ENCODE measurements at places on chromosomes 6 and 20. TPM values are rescaled to one million over a fixed set of nuclear protein-coding genes. Genes with fewer than 3 reads are reported as not detected.

The LPIN3 gene
- 0.76 TPM for total RNA-seq

The C20orf144 gene
- not detected for total RNA-seq

The PDCD2 gene
- 126 TPM for total RNA-seq

The BPIFA1 gene
- not detected for total RNA-seq

The COL21A1 gene
- 41.5 TPM for total RNA-seq

The NAPB gene
- total RNA-seq: 9.6 TPM

The DYNLT2 gene
- 0.76 TPM for total RNA-seq

The RNASET2 gene
- 33.3 TPM for total RNA-seq

The TREM1 gene
- total RNA-seq: not detected

The NHSL1 gene
- total RNA-seq: 10.1 TPM

The ZNF184 gene
- total RNA-seq: 15.9 TPM

The KCNK5 gene
- not detected for total RNA-seq

The ACSS1 gene
- 0.32 TPM for total RNA-seq

The SOX12 gene
- 5.1 TPM for total RNA-seq

The PACSIN1 gene
- 0.20 TPM for total RNA-seq

DNA sequence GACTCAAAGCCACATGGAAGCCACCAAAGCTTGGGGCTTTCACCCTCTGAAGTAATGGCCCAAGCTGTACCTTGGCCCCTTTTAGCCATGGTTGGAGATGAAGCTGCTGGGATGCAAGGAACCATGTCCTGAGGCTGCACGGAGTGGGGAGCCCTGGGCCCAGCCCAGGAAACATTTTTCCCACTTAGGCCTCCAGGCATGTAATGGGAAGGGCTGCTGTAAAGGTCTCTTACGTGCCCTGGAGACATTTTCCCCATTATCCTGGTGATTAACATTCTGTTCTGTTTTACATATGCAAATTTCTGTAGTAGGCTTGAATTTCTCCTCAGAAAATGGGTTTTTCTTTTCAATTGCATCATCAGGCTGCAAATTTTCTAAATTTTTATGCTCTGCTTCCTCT lies 558.2 kb downstream of the EYS start:
- DNase-seq: no peak

- peak; percentile 49 for DNase-seq
These were observed 13.4 kb upstream of the FOXC1 start for GRCh38 chr6:1596088-1596852.

- DNase-seq: peak; percentile 9
These were observed 9.8 kb downstream of the MMUT start for GRCh38 chr6:49453221-49453620.

DNA sequence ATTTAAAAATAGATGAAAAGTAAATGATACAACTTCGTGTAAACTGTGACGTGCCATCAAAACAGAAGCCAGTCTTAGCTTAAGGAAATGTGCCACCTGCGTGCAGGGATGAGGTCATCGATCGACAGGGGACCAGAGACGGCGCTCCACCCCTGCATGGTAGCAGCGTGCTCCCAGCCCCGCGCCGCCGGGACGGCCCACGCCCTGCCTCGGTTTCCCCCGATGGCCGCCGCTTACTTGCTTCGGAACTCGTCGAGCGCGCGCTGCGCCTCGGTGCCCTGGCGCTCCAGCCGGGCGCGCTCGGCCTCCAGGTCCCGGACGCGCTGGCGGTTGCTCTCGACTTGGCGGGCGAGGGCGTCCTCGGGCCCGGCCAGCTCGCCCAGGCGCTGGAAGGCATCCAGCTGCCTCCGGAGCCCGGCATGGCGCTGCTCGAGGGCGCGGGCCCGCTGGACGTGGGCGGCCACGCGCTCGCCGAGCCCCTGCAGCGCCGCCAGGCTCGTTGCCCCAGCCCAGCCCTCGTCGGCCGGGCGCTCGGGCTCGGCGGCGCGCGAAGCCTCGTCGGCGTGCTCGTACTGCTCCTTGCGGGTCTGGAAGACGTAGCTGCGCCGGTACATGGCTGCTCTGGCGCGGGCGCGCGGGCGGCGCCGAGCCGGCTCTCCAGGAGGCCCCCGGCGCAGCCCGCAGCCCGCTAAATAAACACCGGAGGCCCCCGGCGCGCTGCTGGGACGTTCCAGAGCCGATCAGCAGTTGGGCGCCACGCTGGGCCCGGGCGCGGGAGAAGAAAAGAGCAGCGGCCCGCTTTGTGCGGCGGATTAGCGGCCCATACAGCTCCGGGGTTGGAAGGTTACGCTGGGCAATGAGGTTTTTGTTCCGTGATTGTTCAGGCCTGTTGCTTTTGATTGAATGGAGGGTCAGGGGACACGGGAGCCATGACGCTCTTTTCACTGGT lies at the start of gene BFSP1:
TSS of gene BFSP1 (minus strand) at position 664 of the 949 bp plus-strand sequence. CDS start at position 614, 50 bp downstream.
- DNase-seq: peak; percentile 76

GRCh38 chr6:42013134-42013516 lies 37.2 kb upstream of the TAF8 start:
- DNase-seq: peak; percentile 73

GRCh38 chr6:169589699-169590257 lies 112.1 kb downstream of the WDR27 start:
- peak; percentile 81 for DNase-seq

DNA sequence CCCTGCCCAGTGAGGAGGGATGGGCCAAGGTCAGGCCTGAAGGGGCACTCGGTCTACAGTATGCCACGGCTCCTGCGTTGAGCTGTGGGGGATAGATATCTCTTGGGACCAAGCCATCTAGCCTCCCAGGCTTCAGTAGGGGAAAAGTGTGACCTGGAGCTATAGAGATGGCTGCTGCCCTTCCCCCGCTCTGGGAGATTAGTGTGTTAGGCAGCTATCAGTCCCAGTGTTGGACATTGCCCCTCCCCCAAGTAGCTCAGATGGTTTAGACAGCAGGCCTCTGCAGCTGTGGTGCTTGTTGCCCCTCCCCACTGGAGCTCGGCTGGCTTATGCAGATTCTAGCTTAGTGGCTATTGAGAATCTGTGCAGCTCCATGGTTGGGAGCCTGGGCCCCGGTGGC lies 56.8 kb downstream of the KHDRBS2 start:
- DNase-seq: no peak

GRCh38 chr20:51583073-51583472 lies 40.6 kb upstream of the NFATC2 start:
- no peak for DNase-seq

- DNase-seq: peak; percentile 100
These were observed 210.4 kb upstream of the RNF24 start for GRCh38 chr20:4225745-4226144.

DNA sequence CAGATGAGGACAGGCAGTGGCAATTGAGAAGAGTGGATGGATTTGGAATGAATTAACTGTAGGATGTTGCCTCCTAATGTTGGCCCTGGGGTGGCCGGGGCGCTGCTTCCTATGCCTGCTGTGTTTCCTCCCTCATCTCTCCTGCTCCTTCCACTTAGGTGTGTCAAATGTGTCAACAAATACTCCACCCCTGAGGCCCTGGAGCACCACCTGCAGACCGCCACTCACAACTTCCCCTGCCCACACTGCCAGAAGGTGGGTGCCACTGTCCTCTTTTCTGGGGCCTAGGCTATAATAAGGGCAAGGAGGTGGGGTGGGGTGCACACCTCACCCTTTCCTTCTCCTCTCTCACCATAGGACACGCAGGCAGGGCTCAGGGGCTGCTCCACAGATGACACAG lies 30.0 kb upstream of the CHMP4B start:
- DNase-seq: no peak

GRCh38 chr6:84549917-84550316 lies 214.5 kb downstream of the TBX18 start:
- DNase-seq: no peak

- DNase-seq: no peak
These were observed 108.0 kb upstream of the FAM184A start for GRCh38 chr6:119186490-119186889.

- DNase-seq: no peak
These were observed 124.0 kb upstream of the CARMIL1 start for GRCh38 chr6:25155211-25155610.

- DNase-seq: no peak
These were observed 26.4 kb downstream of the CSNK2A1 start for GRCh38 chr20:517221-517620.

- no peak for DNase-seq
These were observed 24.1 kb downstream of the BFSP1 start for GRCh38 chr20:17507032-17507431.

- DNase-seq: no peak
These were observed 385.2 kb upstream of the ARID1B start for GRCh38 chr6:156391977-156392376.

DNA sequence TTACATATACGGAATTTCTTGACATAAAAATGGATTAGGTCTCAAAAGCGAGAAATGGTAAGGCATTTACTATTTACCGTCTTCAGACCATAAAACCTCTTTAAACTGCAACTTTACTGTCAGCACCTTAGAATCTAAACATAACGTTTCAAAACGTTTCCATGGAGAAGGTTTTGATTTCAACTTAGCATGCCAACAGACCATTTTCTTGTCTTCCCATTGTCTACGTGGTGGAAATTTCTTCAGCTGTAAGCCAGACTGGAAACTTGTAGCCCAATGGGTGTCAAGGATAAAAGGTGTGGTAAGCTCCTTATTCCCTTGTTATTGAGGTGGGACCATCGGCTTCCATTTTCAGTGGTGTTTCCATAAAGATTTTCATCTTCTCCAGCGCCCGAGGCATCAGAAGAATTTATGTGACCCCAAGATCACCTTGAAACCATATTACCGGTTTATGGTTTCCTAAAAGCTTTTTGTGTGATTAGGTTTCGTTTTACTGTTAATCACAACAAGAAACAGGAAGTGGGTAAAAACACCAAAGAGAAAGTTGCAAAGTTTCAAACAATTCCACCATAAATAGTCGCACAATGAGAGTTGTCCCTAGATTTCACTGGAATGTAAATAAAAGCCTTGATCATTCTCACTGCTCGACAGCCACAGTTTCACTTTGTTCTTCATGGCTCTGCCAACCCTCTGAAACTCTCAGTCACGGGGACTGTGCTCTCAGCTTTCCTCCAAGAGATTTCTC lies 63.0 kb upstream of the CD2AP start:
- peak; percentile 93 for DNase-seq

- no peak for DNase-seq
These were observed 17.5 kb upstream of the TGM6 start for GRCh38 chr20:2363187-2363586.

DNA sequence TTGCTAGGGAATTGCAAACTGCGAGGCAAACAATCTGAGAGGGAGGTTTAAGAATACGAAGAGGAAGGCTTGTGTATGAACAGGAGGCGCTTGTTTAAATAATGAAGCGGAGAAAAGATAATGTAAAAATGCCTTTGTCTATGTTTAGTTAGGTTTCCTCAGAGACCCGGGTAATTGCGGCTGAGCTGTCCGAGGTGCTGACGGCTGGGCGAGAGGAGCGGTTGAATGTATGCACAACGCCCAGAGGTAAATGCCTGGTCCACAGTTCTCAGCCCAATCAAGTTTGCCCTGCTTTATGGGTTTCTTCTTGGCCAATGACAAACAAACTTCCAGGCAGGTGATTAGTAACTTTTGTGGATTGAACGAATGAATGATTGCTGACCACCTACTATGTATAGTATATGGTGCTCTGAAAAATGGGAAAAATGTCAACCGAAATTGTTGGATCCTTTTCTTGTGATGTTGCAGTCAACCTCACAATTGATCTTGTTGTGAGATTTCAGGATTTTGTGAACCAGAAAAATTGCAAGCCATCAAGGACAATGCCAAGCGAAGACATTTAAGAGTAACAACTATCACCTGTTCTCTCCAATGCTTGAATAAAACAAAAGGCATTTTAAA lies 38.3 kb upstream of the SLC32A1 start:
- DNase-seq: peak; percentile 57

- no peak for DNase-seq
These were observed 30.1 kb downstream of the ELMO2 start for GRCh38 chr20:46376196-46376785.

DNA sequence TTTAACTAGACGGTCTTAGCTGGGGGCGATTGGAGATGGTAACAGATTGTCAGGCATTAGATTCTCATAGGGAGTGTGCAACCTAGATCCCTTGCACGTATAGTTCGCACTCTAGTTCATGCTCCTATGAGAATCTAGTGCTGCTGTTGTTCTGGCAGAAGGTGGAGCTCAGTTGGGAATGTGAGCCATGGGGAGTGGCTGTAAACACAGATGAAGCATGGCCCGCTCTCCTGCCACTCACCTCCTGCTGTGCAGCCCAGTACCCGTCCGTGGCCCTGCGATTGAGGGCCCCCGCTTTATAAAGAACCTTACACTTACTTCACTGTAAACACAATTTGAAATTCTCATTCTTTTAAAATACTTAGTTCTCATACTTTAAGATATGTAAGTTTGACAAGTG lies 339.4 kb downstream of the CDH26 start:
- DNase-seq: no peak

GRCh38 chr20:33125983-33126382 lies 42.0 kb upstream of the BPIFA2 start:
- no peak for DNase-seq

GRCh38 chr6:14919038-14919670 lies 326.7 kb upstream of the JARID2 start:
- no peak for DNase-seq

DNA sequence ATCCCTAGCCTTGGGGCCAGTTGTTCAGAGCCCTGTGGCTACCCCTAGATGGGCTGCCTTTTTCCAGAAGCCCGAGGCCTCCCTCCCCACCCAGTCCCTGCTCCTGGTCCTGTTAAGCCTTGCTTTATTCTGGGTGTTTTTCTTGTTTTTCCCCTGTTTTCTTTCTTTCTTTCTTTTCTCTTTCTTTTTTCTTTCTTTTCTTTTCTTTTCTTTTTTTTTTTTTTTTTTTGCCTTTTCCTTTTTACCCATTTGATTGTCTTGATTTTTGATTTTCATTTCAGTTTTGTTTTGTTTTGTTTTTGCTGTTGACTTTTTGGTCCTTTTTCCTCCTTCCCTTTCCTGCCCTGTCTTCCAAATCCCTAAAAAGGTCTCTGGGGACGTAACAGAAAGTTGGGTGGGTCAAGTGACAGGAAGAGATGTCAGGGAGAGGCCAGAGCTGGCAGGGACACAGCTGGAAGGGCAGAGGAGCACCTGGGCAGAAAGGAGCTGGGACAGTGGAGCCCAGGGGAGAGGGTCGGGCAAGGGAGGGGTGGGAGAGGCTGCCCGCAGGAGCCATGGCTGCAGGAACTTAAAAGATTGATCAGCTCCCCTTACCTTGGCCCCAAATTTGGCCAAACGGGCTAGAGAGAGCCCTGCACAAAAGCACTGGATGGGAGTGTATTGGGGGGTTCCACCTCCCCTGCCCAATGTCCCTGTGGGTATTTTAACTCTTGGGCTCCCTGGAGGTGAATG lies 27.6 kb downstream of the MYH7B start:
- no peak for DNase-seq

- no peak for DNase-seq
These were observed 186.7 kb downstream of the PHACTR1 start for GRCh38 chr6:12903246-12903645.

DNA sequence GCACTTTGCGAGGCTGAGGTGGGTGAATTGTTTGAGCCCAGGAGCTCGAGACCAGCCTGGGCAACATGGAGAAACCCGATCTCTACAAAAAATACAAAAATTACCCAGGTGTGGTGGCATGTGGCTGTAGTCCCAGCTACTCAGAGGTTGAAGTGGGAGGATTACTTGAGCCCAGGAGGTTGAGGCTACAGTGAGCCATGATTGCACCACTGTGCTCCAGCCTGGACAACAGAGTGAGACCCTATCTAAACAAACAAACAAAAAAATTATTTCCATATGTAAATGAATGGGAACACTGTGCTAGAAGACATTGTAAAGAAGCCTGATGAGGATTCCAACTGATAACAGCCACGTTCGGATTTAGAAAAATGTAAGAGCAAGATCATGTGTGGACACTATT lies 154.2 kb downstream of the ZFP64 start:
- no peak for DNase-seq

GRCh38 chr6:39752835-39753724 lies 27.9 kb upstream of the KIF6 start:
- no peak for DNase-seq

GRCh38 chr6:1552296-1552761 lies 57.4 kb upstream of the FOXC1 start:
- DNase-seq: peak; percentile 41

GRCh38 chr6:52407467-52407866 lies 12.7 kb upstream of the EFHC1 start:
- DNase-seq: peak; percentile 78
